ENCODE measurements at places on chromosomes 3 and 15.

- DNase-seq = no peak
- no peak overlapping the region for H3K27ac ChIP-seq
- H3K27me3 ChIP-seq = no peaks in the 10 kb centered on the region
- H3K4me1 ChIP-seq = peaks cover 3% of the 10 kb centered on the region
Observed at GRCh38 chr15:61687651-61688050, 372.6 kb downstream of the VPS13C start.

GRCh38 chr3:100893590-100893989, 99.6 kb downstream of the ABI3BP start:
- peaks cover 2% of the 10 kb centered on the region for H3K4me1 ChIP-seq
- no peaks in the 10 kb centered on the region for H3K36me3 ChIP-seq
- H3K27me3 ChIP-seq = no peaks in the 10 kb centered on the region
- H3K27ac ChIP-seq = no peak overlapping the region
- H3K4me3 ChIP-seq = no peak overlapping the region

DNA sequence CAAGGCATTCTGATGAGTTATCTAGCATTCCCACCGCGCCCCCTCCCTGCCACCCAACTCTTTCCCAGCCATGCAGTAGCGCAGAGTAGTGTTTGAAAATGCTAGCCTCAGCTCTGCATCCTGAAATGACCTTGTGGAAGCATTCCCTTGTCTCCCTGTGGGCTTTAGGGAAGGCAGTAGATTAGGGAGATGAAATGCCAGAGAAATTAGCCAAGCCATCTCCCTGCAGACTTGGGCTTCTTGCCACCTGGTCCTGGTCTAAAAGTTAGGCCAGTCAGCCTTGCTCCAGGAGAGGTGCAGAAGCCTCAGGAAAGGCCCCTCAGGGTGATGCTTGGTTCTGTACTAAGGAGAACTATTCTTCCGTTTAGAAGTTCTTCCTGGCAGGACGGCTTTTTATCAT, 231.2 kb downstream of the CACNA2D3 start:
- H3K27me3 ChIP-seq = no peaks in the 10 kb centered on the region
- H3K4me3 ChIP-seq = no peak overlapping the region
- no peak overlapping the region for H3K27ac ChIP-seq
- H3K4me1 ChIP-seq = no peaks in the 10 kb centered on the region
- DNase-seq = no peak

- H3K4me1 ChIP-seq = peaks cover 4% of the 10 kb centered on the region
- H3K27me3 ChIP-seq = peaks cover 3% of the 10 kb centered on the region
- peak within 1 kb of the TSS; percentile 93 for H3K4me3 ChIP-seq
- DNase-seq = peak; percentile 83
Observed at GRCh38 chr3:56801662-56802377, at the start of gene ARHGEF3. ARHGEF3 (minus strand) TSS chr3:56801949; CDS start chr3:56801798, 151 bp downstream.

DNA sequence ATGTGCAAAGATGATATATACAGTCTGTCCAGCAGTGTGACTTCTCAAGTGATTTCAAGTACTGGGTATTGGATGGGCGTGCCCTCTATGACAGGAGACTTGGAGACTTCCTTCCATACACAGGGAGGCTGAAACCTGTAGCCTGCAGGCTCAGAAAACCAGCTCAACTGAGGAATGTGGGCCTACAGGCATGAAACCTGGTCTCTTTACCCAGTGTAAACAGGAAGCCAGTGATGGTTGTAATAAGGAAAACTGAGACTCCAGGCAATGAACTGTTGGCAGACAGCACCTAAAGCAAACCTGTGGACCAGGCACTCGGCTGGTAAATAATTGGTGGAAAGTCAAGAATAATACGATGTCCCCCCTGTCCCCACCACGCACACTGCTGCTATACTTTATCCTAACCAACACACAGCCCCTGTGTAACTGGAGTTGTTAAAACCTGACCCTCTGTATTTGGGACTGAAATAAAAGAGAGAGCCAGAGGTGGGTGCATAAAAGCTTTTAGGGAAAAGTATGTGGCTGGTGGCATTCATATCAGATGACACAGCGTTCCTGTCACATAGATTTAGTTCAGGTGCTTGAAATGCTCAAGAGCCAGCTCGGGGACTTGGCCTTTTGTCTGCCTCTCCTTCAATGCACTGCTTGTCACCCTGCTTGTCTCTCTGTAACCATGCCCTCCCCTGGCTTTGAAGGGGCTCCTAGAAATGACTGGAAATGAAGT, 144.7 kb downstream of the TPRG1 start:
- no peak for DNase-seq
- peaks cover 2% of the 10 kb centered on the region for H3K27me3 ChIP-seq
- no peak overlapping the region for H3K4me3 ChIP-seq
- no peaks in the 10 kb centered on the region for H3K36me3 ChIP-seq
- H3K4me1 ChIP-seq = peaks cover 2% of the 10 kb centered on the region

DNA sequence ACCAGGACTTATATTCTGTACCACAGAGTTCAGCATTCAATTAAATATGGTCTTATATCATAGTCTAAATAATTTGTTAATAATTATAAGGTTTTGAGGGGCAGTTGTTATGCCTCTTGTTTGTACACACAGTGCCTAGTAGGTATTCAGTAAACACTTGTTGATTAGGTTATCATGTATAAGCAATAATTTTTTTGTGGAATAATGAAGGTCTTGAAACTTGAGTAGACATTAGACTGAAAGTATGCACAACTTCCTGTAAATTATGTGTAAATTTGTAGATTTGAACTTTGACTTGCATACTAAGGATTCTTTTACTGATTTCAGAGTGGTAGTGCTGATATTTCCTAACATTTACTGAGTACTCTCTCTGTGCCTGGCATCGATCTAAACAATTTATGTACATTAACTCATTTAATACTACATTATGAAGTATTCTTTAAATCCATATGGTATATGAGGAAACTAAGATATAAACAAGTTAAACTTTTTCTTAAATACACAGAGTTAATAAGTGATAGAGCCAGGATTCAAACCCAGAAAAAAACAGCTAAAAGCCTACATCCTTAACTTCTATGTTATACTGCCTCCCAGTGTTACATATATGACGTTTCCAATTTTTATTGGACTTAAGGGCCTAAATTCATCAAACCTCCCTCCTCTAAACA, 65.1 kb downstream of the GLCE start:
- H3K36me3 ChIP-seq = peaks cover 5% of the 10 kb centered on the region
- H3K4me1 ChIP-seq = peaks cover 2% of the 10 kb centered on the region
- no peaks in the 10 kb centered on the region for H3K27me3 ChIP-seq
- no peak overlapping the region for H3K27ac ChIP-seq
- DNase-seq = no peak
- H3K4me3 ChIP-seq = no peak overlapping the region

GRCh38 chr3:177512945-177513814, 315.9 kb upstream of the TBL1XR1 start:
- no peaks in the 10 kb centered on the region for H3K27me3 ChIP-seq
- H3K4me3 ChIP-seq = no peak overlapping the region
- DNase-seq = no peak
- no peaks in the 10 kb centered on the region for H3K36me3 ChIP-seq
- H3K27ac ChIP-seq = no peak overlapping the region

- peak; percentile 43 for DNase-seq
- H3K27ac ChIP-seq = no peak overlapping the region
- no peaks in the 10 kb centered on the region for H3K4me1 ChIP-seq
- H3K27me3 ChIP-seq = peaks cover 12% of the 10 kb centered on the region
- H3K4me3 ChIP-seq = no peak overlapping the region
- no peaks in the 10 kb centered on the region for H3K36me3 ChIP-seq
Observed at GRCh38 chr15:101017093-101017754, 98.1 kb downstream of the LRRK1 start.

DNA sequence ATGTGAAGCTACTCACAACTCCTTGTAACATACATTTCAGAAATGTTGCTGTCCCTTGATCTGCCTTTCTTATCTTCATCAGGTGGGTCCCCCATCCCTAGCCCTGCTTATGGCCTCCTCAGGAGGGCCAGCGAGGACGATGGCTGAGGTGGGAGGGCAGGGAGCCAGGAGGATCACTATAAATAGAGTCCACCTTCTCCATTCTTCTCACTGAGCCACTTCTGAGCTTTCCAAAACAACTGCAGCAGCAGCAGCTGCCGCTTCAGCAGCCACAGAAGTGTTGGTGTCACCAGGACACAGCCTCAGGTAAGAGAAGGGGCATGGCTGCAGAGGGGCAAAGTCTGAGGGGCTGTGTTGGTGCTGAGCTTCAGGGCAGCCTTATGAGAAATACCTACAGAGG, 53.5 kb downstream of the ANAPC13 start:
- no peaks in the 10 kb centered on the region for H3K36me3 ChIP-seq
- H3K4me3 ChIP-seq = no peak overlapping the region
- H3K27ac ChIP-seq = no peak overlapping the region
- DNase-seq = no peak
- H3K4me1 ChIP-seq = no peaks in the 10 kb centered on the region

DNA sequence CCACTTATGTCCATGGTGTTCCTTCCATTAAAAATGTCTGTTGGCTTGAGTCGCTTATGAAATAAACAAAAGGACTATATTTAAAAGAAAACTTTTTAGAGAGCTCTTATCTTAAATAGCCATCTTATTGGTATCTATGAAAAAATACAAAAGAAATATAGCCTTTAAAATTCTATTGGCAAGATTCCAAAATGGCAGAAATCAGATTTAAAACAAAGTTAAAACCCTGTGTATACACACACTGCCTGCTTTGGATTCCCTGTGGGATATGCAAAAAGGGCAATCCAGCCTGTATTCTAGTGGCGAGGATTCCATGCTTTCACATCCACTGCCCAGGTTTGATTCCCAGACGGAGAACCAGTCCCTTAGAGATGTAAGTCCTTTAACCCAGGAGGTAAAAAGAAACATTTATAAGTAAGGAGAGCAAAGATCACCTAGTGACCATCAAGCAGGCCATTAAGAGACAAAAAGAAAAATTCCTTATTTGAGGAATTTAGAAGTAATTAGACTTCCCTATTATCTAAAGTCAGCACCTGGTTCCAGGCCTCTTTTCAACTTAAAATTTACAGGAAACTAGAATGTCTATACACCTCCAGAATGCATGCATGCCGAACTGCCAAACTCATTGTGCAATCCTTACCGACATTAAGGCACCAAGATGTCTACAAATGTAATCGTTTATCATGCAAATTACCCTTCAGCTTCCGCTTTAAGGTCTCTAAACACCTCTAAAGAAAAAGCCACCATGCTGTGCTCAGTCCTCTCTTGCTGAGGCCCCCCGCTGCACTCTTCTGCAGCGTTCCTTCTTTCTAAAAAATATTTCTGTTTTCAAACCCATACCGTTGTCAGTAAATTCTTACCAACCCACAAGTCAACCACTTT, 69.6 kb upstream of the STRIT1 start:
- peak overlapping the region; percentile 33 for H3K27ac ChIP-seq
- H3K36me3 ChIP-seq = no peaks in the 10 kb centered on the region
- peaks cover 7% of the 10 kb centered on the region for H3K4me1 ChIP-seq

GRCh38 chr15:48922046-48922445, 41.7 kb downstream of the SHC4 start:
- no peak overlapping the region for H3K27ac ChIP-seq
- H3K4me3 ChIP-seq = no peak overlapping the region
- H3K27me3 ChIP-seq = peaks cover 7% of the 10 kb centered on the region
- peaks cover 16% of the 10 kb centered on the region for H3K4me1 ChIP-seq
- no peak for DNase-seq

- no peak for DNase-seq
- peaks cover 1% of the 10 kb centered on the region for H3K27me3 ChIP-seq
- H3K27ac ChIP-seq = no peak overlapping the region
- H3K36me3 ChIP-seq = no peaks in the 10 kb centered on the region
- H3K4me3 ChIP-seq = no peak overlapping the region
- peaks cover 2% of the 10 kb centered on the region for H3K4me1 ChIP-seq
Observed at GRCh38 chr3:160183345-160184076, 41.7 kb upstream of the C3orf80 start.

- DNase-seq = no peak
- no peaks in the 10 kb centered on the region for H3K36me3 ChIP-seq
- H3K27me3 ChIP-seq = no peaks in the 10 kb centered on the region
- H3K27ac ChIP-seq = no peak overlapping the region
Observed at GRCh38 chr3:156465194-156465593, 89.7 kb downstream of the SSR3 start.

DNA sequence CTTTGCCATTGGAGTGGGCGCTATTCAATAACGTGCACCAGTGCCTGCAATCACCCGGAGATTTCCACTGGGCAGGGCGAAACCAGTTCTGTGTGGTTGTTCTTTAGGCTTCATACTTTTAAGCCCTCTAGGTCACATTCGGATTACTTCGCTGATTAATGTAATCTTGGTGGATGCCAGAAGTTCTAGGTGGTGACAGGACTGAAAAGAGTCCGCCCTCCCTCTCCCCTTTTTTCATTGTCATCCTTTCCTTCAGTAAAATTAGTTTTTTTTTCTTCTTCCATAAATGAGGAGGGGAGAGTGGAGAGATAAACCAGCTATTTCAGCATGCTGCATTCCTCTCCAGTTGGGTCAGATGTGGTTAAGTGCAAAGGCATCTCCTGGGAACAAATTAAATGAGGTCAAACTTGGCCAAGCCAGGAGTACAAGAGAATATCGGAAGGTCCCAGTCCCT, 2.3 kb upstream of the SLC2A2 start:
- no peak overlapping the region for H3K4me3 ChIP-seq
- peaks cover 1% of the 10 kb centered on the region for H3K27me3 ChIP-seq

GRCh38 chr15:61112231-61112630, 116.9 kb downstream of the RORA start:
- H3K27ac ChIP-seq = peak overlapping the region; percentile 45
- peak; percentile 46 for DNase-seq
- H3K4me3 ChIP-seq = no peak overlapping the region
- no peaks in the 10 kb centered on the region for H3K36me3 ChIP-seq

DNA sequence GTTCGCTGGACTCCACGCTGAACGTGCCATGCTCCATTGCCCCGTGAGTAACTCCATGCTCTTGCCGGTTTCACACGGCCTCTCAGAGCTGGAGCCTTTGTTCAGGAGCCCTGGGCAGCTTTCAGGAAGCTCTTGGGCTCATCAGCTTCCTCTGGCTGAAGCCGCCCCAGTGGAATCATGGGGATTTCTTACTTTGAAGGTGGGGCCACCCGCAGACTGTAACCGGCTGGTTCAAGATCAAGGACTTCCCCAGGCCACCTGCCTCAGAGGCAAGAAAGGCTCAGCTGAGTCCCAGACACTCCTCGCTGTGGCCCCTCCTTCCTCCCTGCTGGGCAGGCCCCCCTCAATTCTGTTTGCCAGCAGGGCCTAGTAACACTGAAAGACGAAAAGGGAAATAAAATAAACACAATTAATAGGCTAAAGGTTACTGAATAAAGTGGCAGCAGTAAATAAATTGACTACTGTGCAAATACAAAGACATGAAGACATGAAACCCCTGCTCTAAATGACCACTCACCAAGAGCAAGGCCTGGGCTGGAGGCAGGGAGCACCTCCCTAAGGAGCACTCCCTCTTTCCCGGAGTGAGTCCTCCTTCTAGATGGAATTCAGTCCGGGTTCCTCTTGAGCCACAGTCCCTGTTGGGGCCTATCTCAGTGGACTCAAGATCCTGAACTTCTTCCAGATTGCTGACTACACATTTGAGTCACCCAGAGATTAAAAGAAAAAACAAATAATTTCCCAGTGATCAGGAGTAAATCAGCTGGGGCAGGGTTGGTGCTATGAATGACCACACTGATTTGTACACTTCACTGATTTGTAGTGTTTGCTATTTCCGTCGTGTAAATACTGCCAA, 51.0 kb downstream of the ZDHHC19 start:
- H3K36me3 ChIP-seq = no peaks in the 10 kb centered on the region
- H3K27me3 ChIP-seq = peaks cover 2% of the 10 kb centered on the region
- peak overlapping the region; percentile 85 for H3K27ac ChIP-seq

Data from endothelial cell (in vitro differentiated cells).